ENCODE measurements at places on chromosomes 3 and 15.
A peak's percentile ranks its signal among the peaks of the same experiment; 100 is the strongest.

DNA sequence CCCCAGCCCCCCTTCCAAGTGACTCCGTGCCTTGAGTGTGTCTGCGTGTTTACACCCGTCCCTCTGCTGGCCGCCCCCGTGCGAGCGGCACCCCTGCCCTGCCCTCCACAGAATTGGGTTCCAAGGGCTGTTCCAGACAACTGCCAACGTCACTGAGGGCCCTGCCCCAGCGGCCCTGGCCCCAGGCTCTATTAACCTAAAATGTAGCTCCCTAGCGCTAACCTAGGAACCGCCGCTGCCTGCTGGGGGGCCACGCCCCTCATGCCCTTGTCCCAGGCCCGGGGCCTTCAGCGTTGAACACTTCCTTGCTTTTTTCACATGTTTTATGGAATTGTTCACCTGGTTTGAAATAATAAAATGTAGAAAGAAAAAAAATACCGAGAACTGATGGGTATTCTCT is 10.0 kb upstream of the SEMA3B start:
- DNase-seq, result no peak

- no peak for DNase-seq
Observed at GRCh38 chr3:182782149-182782548, 11.2 kb upstream of the ATP11B start.

- DNase-seq, result no peak
Observed at GRCh38 chr3:170730071-170730812, 139.8 kb downstream of the RPL22L1 start.

DNA sequence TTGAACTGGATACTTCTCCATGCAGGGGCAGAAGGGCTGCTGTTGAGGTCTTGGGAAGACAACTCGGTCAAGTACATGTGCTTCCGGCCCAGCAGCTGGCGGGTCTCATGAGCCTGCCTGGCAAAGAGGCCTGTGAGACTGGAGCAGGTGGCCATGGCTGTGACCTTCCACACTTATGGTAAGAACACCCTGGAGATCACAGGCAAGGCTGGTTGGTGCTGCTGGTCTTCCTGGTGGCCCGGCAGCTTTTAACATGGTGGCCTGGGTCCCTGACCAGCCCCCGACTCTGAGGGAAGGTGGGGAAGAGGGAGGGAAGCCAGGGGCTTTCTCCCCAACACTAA is 15.4 kb downstream of the CHRD start:
- no peak for DNase-seq

- no peak for DNase-seq
Observed at GRCh38 chr3:94413336-94414108, 350.7 kb downstream of the NSUN3 start.

- no peak for DNase-seq
Observed at GRCh38 chr15:44023176-44023575, 171.9 kb downstream of the FRMD5 start.

DNA sequence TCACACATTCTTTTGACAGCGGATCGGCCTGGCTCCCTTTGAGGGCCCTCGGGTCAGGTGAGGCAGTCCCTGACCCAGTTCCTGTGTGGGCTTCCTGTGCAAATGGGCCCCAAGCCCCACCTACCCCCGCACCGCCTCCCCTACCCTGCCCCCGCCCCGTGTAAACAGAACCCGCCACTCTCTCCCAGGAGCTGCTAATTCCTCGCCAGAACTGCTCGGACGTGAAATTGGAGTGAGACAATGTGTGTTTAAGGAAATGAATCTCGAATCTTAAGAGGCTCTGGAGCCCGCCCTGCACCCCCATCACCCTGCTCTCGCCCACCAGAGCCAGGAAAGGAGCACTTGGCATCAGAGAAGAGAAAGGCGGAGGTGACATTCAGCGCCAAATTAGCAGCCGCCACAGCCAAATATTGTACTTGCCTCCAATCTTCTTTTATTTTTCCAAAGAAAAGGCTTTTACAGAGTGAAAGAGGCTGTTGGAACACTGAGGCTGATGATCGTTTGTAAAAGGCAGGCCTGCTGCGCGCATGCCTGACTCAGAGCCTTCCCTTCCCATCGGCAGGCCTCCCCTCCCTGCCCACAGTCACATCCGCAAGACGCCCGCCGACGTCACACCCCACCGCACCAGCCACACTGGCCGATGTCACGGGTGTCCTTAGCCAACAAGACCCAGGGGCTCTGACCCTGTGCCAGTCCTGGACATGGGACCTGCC is 53.1 kb downstream of the CACNA2D2 start:
- DNase-seq, result peak; percentile 20

- no peak for DNase-seq
Observed at GRCh38 chr3:9881441-9881840, 1.4 kb upstream of the CIDEC start.

- no peak for DNase-seq
Observed at GRCh38 chr3:16373341-16373946, 108.4 kb downstream of the OXNAD1 start.

DNA sequence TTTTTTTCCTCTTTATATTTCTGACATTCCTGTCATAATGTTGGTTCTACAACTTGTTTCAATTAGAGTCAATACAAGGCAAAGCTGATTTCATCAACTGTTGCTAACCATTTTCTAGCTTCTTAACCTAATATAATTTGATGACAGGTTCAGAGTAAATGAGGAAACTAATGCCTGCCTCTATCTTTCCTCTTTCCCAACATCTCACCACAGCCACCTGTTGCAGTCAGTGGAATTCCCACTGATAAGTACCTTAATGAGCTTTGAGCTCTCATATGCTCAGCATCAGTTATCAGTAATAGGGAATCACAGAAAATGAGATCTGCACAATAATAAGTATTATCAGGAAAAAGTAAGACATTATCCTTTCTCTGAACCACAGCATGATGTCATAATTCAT is 241.9 kb downstream of the MEIS2 start:
- DNase-seq, result no peak

DNA sequence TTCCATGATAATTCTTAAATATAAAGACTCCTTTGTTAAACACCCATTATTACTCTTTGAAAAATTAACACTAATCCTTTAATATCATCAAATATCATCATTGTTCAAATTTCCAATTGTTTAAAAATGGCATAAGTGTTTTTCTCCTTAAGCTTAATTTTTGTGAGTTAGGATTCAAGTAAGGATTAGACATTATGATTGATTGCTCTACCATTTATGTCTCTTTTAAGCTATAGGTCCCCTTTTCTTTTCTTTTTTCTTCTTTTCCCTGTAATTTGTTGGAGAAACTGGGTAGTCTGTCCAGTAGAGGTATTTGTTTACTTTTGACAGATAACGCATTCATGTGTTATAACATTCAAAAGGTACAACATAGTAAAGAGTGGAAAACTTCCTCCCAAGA is 9.1 kb downstream of the ABHD2 start:
- no peak for DNase-seq

DNA sequence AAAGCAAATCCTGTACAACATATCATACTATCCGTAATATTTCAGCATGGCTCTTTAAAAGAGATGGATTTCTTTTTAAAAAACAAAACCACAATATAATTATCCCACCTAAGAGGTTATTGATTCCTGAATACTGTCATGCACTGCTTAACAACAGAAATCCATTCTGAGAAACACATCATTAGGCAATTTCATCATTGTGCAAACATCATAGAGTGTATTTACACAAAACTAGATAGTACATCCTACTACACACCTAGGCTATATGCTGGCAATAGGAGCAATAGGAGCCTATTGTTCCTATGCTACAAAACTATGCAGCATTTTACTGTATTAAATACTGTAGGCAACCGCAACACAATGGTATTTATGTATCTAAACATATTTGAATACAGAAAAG is 242.0 kb downstream of the NEK10 start:
- DNase-seq, result no peak

GRCh38 chr3:150391161-150391560 is 16.9 kb upstream of the TSC22D2 start:
- DNase-seq, result no peak

GRCh38 chr3:87082796-87083440 is 92.0 kb upstream of the VGLL3 start:
- DNase-seq, result no peak

GRCh38 chr15:70156671-70157271 is 59.1 kb upstream of the TLE3 start:
- no peak for DNase-seq

GRCh38 chr15:66905954-66906353 is 159.4 kb upstream of the SMAD3 start:
- no peak for DNase-seq

GRCh38 chr3:140441006-140441405 is 236.9 kb upstream of the TRIM42 start:
- no peak for DNase-seq

GRCh38 chr15:38049891-38050290 is 115.5 kb downstream of the TMCO5A start:
- no peak for DNase-seq

DNA sequence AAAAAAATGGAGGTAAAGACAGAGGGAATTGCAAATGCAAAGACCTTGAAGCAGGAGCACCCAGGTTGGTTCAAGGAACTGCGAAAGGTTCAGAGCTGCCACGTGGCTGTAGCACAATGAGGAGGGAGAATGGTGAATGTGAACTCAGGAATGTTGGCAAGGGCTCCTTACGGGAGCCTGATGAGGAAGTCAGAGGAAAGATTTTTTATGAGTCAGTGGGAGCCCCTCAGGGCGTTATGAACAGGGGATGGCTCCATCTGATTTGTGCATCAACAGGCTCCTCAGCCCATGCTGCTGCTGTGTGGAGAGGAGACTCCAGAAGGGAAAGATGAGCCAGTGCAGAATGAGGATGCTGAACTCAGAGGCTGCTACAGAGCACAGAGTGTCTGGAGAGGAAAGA is 194.4 kb downstream of the ARRDC4 start:
- DNase-seq, result no peak

DNA sequence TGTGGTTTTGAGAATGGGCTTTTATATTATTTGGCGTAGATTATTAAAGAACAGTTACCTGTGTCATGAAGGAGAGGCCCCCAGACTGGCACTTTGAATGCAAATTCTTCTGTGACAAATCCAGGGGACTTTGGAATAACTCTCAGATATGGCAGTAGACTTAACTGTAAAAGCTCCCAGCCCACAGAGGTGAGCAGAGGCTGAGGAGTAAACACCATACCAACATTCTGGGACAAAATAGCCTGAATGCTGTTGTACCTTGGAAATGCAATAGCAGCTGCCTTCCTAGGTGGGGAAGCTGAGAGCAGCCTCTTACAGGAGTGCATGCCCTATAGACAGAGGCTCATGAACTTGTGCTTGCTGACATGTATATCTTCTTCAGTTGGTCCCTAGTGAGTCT is 187.6 kb upstream of the CTDSPL start:
- DNase-seq, result no peak

- DNase-seq, result no peak
Observed at GRCh38 chr15:65583701-65584100, 27.2 kb downstream of the INTS14 start.

Data from activated CD8-positive, alpha-beta memory T cell treated with anti-CD3 and anti-CD28 coated beads for 48 hours (primary cell).